ENCODE measurements at places on chromosomes 1 and 21.

- no peak for DNase-seq
Observed at GRCh38 chr21:37593015-37593414, 226.4 kb downstream of the DYRK1A start.

DNA sequence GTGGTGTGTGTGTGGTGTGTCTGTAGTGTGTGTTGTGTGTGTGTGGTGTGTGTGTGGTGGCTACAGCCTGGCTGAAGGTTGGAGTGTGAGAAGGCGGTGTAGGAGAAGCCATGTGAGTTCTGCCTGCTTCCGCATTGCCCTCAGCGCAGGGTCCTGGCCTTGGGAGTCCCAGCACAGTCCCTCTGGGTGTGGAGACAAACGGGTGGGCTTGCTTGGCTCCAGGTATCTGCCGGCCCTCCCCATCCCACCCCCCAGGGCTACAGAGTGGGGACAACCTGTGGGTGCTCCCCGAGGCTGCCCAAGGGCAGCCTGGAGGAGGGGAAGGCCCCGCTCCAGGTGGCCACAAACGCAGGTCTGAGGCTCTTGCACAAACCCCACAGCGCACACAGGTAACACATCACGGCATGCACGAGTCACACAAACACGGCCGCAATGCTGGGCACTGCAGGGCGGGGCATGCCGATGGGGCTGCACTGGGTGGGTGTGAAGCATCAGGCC, 31.7 kb upstream of the ADARB1 start:
- DNase-seq: no peak

GRCh38 chr1:58107943-58108342, 438.6 kb downstream of the OMA1 start:
- DNase-seq: no peak

- no peak for DNase-seq
Observed at GRCh38 chr1:10421637-10422036, 8.6 kb upstream of the CENPS start.

DNA sequence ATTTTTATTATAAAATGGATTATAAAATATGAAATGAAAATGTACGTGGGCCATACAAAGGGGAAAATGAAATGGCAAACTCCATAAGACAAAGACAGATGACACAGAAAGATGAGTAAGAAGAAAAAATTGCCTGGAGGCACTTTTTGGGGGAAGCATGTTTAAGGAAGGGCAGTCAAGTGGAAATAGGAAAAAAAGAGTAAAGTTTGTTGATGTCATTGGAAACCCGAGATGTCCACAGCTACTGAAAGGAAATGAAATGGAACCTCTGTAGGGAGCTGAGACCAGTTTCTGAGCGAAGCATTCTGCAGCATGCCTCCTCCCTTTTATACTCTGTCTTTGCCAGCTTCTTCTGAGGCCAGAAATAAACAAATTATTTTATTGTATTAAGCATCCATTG, 203.4 kb upstream of the UBE2U start:
- no peak for DNase-seq

DNA sequence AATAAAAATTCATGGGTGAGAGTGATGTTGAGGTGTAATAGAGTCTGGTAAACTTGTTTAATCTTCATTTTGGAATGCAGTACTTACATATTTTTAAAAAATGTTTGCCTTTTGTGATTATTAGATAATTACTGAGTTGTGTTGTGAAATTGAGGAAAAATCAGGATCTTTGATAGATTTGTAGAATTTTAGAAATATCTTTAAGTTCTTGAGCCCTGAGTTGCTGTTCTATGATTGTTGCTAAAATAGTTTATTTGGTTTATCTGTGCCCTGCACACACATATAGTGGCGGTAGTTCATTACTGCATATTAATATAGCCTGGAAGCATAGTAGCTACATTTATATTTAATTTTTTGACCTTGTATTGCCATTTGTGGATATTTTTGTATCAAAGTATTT, 1.6 kb downstream of the B3GALT2 start:
- DNase-seq: no peak

DNA sequence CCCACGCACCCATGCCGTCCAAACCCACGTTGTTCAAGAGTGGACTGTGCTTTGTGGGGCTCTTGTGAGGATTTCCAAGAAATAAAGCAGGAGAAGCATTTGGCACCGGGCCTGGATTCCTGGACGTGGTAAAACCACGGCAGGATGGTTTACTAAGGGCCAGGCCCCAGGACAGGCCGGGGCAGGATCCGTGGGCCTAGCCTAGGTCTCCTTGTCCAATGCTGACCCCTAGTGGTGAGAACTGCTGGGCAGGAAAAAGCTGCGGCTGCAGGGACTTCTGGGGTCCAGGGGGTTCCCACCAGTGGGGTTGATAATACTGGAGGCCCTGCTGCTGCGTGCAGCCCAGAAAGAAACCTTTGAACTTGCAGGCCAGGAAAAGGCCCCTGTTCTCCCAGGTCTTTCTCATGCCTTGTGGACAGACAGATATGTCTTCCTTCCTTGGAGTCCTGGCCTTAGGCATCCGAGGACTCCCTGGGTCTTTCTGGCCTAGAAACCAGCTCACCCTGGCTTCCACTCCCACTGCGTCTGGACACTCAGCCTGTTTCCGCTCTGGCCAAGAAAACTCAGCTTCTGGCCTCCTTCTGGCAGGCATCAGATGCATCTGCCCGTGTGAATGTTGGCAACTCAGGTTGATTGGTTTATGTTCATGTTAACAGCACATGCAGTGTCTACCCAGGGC, 106.9 kb upstream of the TMEM51 start:
- DNase-seq: no peak

GRCh38 chr1:184629266-184629665, 125.4 kb downstream of the EDEM3 start:
- DNase-seq: no peak

- DNase-seq: no peak
Observed at GRCh38 chr1:183194527-183195141, 8.6 kb downstream of the LAMC2 start.

GRCh38 chr1:240621249-240621648, 9.3 kb upstream of the GREM2 start:
- no peak for DNase-seq

- no peak for DNase-seq
Observed at GRCh38 chr1:87202451-87202850, 126.2 kb upstream of the LMO4 start.
